ENCODE measurements at places on chromosomes 6 and 20. TPM values are rescaled to one million over a fixed set of nuclear protein-coding genes. Genes with fewer than 3 reads are reported as not detected.

Gene SH3BGRL2
- polyA plus RNA-seq = 33.4 TPM

Gene LAMA4
- 108 TPM for polyA plus RNA-seq

Gene FAM217A
- 3.9 TPM for polyA plus RNA-seq

Gene DLL1
- 8.2 TPM for polyA plus RNA-seq

Gene IL17F
- polyA plus RNA-seq = 0.40 TPM

Gene TREML1
- 0.65 TPM for polyA plus RNA-seq

Gene COL9A3
- 10.3 TPM for polyA plus RNA-seq

Gene ULBP1
- polyA plus RNA-seq = 2.1 TPM

Gene PMEPA1
- polyA plus RNA-seq = 16.0 TPM

DNA sequence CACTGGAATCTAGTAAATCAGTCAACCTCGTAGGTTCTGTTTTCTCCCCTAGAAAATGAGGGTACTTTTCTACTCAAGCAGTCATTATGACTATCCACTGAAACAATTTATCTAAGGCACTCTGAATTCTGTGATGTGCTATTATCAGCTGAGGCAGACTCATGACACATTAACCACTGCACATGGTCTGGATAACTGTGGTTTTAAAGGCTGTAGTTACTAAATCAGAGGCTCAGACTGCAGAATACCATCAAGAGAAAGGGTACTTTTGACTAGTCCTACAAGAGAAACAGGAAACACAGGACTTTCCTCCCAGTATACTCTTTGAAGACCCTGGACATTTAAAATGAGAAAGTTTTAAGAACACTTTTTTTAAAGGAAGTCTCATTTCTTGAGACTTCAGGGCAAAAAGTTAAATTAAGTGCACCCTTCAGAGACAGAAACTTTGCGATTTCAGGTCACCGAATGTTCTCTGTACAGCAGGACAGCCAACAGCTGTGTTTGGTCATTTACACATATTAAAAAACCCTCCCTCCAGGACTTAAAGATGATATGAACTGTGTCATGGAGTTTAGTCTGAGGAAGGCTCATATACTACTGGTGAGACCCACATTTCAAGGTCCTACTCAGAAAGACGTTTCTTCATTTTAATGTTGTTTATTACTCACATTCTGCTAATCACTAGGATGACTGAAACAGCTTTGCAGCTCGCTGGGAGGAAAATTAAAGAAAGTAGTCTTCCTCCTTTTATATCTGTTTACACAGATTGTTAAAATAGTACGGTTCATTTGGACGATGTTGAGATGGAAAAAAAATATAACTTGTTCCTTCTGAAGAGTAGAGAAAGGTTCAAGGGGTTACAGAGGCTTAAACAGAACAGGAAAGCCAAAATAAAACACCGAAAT lies 19.9 kb downstream of the ATXN1 start:
- no peak for DNase-seq

- no peak for DNase-seq
Measured at GRCh38 chr6:149334682-149335160, 17.2 kb downstream of the TAB2 start.

DNA sequence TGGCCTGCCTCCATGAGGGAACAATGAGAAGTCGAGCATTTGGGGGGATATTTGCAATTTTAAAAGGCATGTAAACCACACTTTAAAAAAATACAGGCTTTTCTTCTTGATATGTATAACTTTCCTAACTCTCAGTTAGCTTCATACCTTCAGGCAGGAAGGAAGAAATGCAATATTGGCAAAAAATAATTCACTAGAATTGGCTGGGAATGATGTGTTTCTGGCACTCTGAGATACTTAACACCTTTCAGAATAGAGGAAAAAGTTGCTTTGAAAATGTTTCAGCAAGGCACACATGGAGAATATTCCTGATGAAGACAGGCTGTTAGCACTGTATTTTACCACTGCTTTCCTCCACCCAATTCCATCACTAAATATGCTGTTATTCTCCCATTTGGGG lies 747.6 kb downstream of the HDGFL1 start:
- DNase-seq = no peak

- DNase-seq = no peak
Measured at GRCh38 chr6:78781001-78781400, 86.3 kb upstream of the IRAK1BP1 start.

- DNase-seq = no peak
Measured at GRCh38 chr20:17533396-17533795, 2.2 kb upstream of the BFSP1 start.

- no peak for DNase-seq
Measured at GRCh38 chr6:23177806-23178205, 608.4 kb downstream of the HDGFL1 start.

DNA sequence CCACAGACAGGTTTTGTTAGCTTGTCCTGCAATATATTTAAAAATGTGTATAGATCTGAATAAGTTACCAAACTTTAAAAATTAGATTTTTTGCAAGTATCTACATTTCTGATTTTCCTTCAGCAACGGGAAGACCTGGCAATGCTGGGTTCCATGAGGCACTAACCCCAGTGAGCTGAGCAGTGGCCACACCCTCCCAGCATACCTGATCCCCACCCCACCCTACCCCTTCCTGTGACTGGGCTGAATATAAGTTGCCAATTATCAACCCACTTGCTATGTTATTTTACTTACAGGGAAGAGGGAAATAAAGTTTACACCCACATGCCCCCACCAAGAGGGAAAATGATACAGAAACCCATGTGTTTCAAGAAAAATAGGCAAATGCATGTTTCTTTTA lies 70.3 kb upstream of the RALGAPA2 start:
- no peak for DNase-seq

- DNase-seq = no peak
Measured at GRCh38 chr6:136586295-136586694, 36.1 kb upstream of the MAP7 start.

- DNase-seq = no peak
Measured at GRCh38 chr20:33273117-33273851, 9.7 kb upstream of the BPIFB1 start.

GRCh38 chr20:48682529-48683363 lies 145.1 kb downstream of the PREX1 start:
- peak; percentile 91 for DNase-seq

DNA sequence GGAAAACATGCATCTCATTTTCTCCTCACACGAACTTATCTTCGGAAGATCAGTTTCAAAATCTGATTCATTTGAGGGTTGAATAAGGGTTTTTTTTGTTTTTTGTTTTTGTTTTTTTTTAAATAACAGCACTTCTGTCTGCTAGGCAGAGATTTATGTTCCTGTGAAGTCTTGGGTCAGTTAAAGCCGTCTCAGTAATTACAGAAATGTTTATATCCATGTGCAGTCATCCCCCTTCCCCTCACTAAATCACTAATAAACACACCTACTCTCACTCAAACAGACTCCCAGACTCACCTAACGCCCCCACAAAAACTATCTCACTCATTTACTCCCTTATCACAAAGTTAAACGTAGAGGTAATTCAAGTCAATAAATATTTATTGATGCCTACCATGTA lies 214.2 kb upstream of the SUPT3H start:
- DNase-seq = no peak

DNA sequence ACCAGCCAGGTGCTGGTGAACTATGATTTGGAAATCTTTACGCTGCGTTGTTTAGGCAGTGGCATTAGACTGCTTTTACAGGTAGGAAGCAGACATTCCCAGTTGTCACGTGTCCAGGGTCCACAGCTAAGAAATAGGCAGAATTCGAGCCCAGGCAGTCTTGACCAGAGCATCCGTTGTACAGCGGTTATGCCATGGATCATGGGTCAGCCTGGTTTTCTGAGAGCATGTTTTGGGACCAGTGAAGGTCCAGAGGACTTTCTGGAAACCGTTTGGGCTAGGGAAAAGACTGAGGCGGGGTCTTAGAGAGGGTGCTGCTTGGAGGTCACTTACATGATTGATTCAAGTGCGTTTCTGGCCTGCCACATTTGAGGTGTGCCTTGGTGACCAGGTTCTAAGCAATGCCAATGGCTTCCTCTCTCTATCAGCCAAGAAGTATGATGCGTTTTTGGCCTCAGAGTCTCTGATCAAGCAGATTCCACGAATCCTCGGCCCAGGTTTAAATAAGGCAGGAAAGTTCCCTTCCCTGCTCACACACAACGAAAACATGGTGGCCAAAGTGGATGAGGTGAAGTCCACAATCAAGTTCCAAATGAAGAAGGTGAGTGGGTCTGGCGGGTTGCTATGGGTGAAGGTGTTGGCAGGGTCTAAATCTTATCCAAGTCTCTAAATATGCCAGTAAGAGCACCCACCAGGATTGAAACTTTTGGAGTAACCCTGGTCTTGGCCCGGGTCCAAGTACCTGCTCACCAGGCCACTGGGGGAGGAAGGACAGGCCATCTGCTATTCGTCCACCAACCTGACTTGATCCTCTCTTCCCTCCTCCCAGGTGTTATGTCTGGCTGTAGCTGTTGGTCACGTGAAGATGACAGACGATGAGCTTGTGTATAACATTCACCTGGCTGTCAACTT lies 1.8 kb downstream of the RPL10A start:
- no peak for DNase-seq

- no peak for DNase-seq
Measured at GRCh38 chr6:19209202-19209601, 628.0 kb upstream of the ID4 start.

DNA sequence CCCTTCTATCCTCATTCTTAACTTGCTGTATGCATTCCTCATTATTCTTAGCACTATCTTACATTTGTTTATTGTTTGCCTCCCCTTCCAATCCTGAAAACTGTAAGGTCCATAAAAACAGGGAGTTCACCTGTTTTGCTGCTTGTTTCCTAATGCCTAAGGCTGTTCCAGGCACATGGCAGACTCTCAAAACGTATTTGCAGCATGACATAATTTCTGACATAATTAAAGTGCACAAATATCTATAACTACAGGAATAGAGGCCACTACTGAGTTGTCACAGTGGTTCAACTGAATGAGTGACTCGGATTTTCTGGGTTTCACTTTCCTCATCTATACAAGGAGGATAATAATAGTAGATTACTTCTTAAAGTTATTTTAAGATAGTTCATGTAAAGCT lies 83.0 kb downstream of the HFE start:
- no peak for DNase-seq

DNA sequence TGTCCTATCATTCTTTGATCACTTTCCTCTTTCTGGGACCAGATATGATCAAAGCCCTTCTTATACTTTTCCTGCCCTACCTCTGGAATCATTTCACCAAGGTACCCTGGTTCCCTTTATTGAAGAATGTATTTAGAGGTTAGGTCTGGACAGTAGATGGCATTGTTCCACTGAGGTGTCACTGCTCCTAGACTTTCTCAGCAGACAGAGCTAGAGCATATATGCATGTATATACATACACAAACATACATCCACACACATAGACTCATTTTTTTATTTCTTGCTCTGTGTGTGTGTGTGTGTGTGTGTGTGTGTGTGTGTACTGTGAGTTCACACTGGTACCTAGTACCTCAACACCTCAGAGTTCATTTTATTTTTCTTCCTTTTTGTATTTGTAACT lies 40.9 kb downstream of the PTPRA start:
- no peak for DNase-seq

GRCh38 chr20:57654998-57655808 lies 35.0 kb upstream of the ZBP1 start:
- no peak for DNase-seq

- DNase-seq = no peak
Measured at GRCh38 chr6:52876056-52876787, 33.3 kb downstream of the GSTA3 start.

DNA sequence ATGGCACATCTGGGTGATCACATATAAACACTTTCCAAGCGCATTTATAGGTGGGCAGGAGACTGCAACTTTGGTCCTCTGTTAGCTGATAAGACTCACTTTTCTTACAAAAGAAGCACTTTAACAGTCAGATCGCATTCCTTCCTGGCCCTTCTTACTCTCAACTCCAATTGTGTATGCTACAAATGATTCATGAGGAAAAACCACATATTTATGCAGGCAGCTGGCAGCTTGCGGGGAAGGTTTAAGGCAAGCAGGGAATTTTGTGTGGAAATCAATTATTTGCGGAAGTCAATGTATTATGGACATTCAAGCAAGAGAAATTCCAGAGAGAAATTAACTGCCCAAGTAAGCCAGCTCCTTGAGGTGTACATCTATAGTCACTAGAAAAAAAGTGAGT lies 194.0 kb downstream of the PKHD1 start:
- DNase-seq = no peak

- DNase-seq = no peak
Measured at GRCh38 chr20:62924442-62925075, 1.7 kb downstream of the DIDO1 start.

DNA sequence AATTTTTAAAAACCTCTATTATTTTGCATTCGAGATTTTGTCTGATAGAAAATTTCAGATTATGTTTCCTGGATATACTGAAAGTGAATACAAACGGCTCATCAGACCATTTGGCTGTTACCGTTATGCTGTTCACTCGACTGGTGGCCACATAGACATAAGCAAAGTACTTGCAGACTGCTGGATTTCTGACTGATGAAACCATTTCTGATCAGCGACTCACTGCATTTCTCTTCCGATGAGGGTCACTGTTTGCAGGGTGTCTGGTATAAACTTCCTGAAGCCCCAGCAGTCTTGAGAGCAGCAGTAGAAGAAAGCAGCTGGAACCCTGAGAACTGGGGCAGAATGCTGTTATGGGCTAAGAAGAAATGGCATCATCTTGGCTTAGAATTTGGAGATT lies 17.7 kb downstream of the SNX9 start:
- DNase-seq = no peak

DNA sequence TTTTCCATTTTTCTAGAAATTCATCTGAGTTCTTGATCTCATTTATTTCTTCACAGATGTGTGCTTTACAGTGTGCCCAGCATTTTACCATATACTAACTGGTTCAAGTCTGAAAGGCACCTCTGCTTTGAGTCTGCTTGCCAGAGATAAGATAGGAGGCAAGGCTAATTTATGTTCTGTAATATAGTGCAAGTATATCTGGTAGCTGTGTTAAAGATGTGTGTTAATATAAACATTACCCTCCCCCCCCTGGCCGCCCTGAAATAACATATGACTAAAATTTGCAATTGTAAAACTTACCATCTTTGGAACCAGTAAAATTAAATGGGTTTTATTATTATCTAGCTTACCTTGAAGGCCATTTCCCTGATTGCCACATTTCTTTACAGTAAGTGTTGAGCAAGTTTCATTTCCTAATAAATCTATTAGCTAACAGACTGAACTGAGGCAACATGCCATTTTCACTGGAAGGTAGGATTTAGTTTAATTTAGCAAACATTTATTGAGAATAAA lies 2.7 kb downstream of the FBXO9 start:
- DNase-seq = no peak

Measured in left kidney (tissue), 8 donors.